ENCODE measurements at places on chromosomes 4 and X.

GRCh38 chr4:156496797-156497196 is 474.8 kb downstream of the PDGFC start:
- DNase-seq: no peak

DNA sequence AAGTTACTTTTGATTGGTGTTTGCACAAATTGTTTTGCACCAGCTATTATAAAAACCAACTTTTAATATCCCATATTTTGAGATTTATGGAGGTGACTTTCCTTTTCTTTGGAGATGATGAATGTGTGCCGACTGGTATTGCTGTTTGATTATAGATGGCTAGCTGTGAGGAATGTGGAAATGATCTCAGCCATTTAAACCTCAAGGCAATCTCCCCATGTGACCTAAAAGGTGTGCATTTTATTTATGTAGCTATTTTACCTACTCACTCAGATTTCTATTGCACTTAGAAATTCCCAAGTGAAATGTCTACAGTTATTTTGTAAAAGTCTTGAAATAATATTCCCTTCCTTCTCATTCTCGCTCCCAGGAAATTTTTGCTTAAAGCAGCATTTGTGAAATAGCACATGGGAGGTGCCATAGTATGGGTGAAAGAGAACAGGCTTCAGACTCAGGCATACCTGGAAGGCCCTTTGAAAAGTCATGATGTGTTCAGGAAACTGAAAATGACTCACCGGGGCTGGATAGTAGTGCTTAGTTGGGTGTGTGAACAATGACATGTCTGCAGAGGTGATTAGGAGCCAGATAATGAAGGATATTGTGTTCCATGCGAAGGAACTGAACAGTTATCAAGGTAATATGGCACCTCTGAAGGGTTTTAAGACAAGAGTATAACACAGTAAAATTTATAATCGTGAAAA is 247.6 kb downstream of the CBLL2 start:
- DNase-seq: no peak

- no peak for DNase-seq
Observed at GRCh38 chrX:114365065-114365834, 218.6 kb upstream of the HTR2C start.

DNA sequence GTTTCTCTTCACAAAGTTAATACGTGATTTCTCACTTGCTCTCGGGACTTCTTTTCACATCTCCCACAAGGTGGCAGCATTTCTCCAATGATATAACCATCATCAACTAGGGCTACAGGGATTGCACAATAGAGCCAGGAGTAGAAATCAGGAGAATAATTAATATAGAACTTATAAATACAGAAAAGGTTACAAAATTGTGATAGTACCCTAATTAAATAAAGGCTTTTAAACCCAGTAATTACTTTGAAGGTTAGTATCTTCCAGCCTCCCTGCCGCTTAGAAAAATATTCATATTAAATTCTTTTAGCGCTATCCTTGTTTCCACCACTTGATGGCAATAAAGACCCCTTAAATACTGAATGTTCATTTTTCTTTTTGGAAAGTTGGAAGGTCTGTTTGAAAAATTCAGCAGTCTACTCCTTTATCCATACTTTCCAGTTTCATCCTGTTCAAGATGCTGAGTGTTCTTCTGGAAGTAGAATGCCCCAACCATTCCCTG is 65.8 kb downstream of the RASGEF1B start:
- DNase-seq: peak; percentile 55

DNA sequence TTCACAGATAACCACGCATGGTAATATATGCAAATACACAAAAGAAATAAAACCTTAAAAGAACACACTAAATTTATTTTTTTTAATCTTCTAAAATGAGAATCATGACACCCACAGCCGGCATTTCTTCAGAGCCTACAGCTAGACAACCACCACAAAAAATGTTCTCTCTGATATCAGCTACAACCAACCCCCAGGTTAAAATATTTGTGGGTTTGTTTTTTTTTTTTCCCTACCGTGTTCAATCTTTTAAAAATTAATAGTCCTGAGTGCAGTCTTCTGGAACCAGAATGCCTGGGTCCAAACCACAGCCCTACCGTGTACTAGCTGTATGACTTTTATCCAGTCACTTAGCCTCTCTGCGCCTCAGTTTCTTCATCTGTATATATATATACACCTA is 36.0 kb downstream of the MAML3 start:
- no peak for DNase-seq

DNA sequence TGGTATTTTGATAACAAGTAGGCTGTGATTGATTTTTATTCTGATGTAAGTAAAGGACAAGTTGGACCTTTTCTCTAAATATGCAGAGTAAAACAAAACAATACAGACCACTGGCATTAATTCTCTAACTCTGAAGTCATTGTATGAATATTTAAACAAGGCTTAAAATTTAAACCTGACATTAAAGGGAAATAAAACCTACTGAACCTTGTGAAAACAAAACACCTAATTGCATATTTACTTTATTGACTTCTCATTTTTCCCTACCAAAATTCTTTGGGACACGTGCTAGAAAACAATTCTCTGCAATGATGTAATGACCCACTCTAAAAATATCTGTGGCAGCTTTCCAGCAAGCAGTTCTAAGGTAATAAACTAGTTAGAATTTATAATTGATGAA is 369.7 kb upstream of the TRAM1L1 start:
- DNase-seq: no peak

DNA sequence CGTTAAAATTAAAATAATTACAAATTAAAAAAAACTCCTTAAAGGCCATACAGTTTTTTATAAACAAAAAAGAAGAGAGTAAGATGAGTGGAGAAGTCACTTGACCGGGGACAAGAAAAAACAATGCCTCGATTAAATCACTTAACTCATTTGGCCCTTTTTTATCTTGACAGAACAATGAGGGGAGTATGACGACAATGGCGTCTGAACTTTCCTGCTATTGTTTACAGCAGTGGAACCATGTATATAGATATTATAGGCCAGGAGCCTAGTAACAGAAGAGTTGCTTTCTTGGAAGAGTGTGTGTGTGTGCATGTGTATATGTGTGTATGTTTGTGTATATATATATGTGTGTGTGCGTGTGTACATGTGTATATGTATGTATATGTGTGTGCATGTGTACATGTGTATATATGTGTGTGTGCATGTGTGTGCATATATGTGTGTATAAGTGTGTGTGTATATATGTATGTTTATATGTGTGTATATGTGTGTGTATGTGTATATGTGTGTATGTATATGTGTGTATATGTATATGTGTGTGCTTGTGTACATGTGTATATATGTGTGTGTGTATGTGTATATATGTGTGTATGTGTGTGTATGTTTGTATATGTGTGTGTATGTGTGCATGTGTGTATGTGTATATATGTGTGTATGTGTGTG is 153.4 kb upstream of the FAT1 start:
- DNase-seq: no peak

DNA sequence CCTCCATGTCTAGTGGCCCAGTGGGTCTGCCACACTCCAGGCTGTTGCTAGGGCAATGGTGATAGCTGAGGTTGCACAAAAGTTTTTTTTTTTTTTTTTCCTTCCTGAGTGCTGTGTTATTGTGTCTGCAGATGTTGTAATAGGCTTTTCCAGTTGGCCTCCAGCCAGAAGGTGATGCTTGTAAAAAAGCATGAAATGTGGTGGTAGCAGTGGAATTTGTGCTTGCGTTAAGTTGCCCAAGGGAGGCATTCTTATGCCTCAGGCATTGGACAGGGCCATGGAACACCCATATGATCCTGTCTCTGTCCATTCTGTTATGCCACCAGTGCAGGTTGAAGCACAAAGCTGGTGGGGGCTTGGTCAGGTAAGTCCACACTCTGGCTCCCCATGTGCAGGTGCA is 660.5 kb upstream of the SPANXN1 start:
- no peak for DNase-seq

DNA sequence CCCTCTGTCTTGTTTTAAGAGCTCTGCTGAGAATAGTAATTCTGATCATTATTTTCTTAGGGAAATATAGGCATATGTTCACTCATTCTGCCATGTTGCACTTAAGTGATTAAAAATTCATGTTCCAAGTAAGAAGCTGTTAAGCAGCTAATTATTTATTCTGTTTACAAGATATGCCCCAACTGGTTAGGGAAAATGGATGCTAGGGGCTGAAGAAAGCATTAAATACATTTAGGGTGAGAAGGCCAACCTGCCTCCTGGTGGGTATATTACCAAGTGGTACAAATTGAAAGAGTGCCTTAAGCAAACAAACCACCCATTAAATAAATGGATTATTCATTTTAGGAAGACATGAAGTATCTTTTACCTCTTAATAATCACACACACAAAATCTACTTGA is 392.6 kb upstream of the EPHA5 start:
- no peak for DNase-seq

GRCh38 chr4:123892368-123892976 is 495.9 kb downstream of the SPRY1 start:
- DNase-seq: no peak

GRCh38 chrX:51759055-51759839 is 16.0 kb downstream of the GSPT2 start:
- DNase-seq: no peak

GRCh38 chrX:130879869-130880268 is 23.1 kb downstream of the ENOX2 start:
- no peak for DNase-seq

DNA sequence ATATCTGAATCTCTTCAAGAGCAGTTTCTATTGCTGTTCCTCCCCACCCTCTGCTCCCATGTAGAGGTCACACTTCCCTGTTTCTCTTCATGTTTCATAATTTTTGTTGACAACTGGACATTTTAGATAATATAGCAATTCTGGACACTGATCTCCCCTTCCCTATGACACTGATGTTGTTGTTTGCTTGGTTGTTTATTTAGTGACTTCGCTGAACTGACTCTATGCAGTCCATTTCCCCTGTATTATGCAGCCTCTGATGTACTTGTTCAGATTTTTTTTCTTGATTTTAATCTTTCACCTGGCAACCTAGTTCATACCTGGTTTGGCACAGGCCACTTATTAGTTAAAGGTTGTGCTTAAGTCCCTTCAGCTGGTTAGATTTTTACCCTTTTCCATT is 29.2 kb downstream of the CLDN2 start:
- DNase-seq: no peak

GRCh38 chr4:61198686-61199085 is 1.4 kb upstream of the ADGRL3 start:
- DNase-seq: no peak

DNA sequence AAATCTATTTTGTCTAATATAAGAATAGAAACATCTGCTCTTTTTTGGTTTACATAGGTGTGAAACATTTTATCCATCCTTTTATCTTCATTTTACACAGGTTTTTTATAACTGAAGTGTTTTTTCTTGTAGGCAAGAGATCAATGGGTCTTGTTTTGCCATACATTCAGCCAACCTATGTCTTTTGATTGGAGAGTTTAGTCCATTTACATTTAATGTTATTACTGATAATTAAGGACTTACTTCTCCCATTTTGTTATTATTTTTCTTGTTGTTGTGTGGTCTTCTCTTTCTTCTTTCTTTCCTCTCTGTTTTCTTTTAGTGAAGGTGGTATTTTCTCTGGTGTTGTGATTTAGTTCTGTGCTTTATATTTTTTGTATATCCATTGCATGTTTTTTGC is 785.3 kb downstream of the ARAP2 start:
- DNase-seq: no peak

All from stimulated activated CD4-positive, alpha-beta T cell treated with anti-CD3 and anti-CD28 coated beads, TNF-alpha, amount 100 ng/mL, for 48 hours (primary cell).